ENCODE measurements at places on chromosomes 16 and 17.

GRCh38 chr16:85959686-85960085 lies 60.7 kb downstream of the IRF8 start:
- DNase-seq = no peak

DNA sequence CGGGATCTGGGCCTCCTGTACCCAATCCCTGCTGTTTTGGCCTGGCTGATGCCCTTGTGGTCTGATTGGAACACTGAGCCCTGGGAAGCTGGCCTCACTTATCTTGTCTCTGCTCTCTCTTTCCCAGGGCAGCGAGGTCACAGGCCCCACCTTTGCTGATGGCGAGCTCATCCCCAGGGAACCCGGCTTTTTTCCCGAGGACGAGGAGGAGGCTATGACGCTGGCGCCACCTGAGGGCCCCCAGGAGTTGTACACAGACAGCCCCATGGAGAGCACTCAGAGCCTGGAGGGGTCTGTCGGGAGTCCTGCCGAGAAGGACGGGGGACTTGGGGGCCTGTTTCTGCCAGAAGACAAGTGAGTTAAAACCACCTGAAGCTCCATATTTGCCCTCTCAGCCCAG lies 126.0 kb downstream of the RAB11FIP4 start:
- DNase-seq = no peak

- no peak for DNase-seq
Measured at GRCh38 chr16:14366974-14367707, 262.9 kb downstream of the PARN start.

DNA sequence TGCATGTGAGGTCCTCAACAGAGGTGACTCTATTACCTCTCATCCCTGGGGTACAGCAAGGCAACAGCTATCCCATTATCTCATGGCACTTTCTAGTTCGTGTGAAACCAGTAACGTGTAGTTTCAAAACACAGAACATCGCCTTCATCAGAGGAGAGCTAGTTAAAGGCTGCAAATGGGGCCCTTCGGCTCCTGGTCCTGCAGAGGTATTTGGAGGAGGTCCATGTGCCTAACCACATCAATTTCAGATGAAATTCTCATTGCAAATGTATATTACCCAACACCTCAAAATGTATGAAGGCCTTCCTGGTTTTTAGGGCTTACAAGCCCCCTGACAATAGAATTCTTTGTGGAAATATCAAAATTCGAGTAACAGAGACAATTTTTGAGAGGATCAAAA lies 95.7 kb upstream of the PSMD7 start:
- DNase-seq = no peak

- DNase-seq = no peak
Measured at GRCh38 chr16:4166821-4167220, 50.6 kb upstream of the ADCY9 start.

GRCh38 chr16:72889616-72890582 lies 158.0 kb downstream of the ZFHX3 start:
- no peak for DNase-seq

- no peak for DNase-seq
Measured at GRCh38 chr16:68247400-68247799, 2.2 kb downstream of the PLA2G15 start.

DNA sequence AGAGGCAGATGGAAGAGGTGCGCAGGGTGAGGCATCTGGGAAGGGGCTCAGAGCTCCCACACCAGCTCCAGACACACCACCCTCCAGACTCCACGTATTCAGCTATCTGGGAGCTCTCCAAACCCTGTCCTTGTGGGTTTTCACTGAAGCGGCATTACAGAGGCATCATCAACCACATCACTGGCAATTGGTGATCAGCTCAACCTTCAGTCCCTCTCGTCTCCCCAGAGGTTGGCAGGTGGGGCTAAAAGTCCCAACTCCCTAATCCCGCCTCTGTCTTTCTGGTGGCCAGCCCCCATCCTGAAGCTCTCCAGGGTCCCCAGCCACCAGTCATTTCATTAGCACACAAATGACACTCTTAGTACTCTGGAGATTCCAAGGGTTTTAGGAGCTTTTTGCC lies 123.9 kb downstream of the KCNJ12 start:
- no peak for DNase-seq
